ENCODE measurements at places on chromosomes 1 and 21. TPM values are rescaled to one million over a fixed set of nuclear protein-coding genes. Genes with fewer than 3 reads are reported as not detected.

- H3K4me1 ChIP-seq = no peaks in the 10 kb centered on the region
- no peak overlapping the region for H3K4me3 ChIP-seq
- no peak for DNase-seq
- no peaks in the 10 kb centered on the region for H3K36me3 ChIP-seq
- no peak overlapping the region for H3K27ac ChIP-seq
Observed at GRCh38 chr1:210901981-210902770, 231.8 kb downstream of the KCNH1 start.

DNA sequence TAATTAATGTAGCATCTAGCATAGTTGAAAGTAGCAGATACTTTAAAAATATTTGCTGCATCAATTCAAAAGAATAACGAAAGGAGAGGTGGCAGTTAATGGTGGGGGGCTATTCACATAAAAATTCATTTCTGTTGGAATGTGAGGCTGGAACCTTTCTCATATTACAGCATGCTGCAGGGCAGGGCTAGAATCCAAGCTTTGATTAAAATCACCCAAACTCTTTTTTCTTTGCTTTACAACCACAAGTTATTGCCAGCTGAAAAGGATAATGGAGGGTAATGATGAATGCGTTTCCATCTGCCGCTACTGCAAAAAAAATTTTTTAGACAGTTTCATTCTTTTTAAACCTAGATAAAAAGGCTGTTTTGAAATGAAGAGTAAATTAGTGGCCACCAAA lies 9.8 kb downstream of the DISP1 start:
- no peak for DNase-seq
- no peak overlapping the region for H3K4me3 ChIP-seq
- H3K27me3 ChIP-seq = no peaks in the 10 kb centered on the region
- H3K4me1 ChIP-seq = no peaks in the 10 kb centered on the region

GRCh38 chr1:223831755-223832636 lies 13.8 kb downstream of the TP53BP2 start:
- no peaks in the 10 kb centered on the region for H3K4me1 ChIP-seq
- H3K4me3 ChIP-seq = no peak overlapping the region
- H3K27ac ChIP-seq = peak overlapping the region; percentile 37

DNA sequence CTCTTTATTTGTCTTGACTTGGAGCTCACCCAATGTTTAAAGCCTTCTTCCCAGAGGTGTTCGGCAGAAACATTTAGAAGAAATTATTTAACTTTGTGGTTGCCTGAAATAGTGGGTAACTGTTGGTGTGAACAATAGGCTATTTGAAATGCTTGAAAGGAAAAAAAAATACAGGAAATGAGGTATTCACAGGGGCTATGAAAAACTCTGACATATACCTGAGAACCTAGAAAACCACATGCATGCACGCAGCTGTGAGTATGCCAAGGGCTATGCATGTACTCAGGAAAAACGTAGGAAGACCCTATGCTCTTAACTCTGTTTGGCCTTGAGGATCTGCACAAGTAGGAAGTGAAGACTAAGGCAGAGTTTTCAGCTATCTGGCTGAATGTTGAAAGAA lies 16.4 kb upstream of the RNF186 start:
- DNase-seq = no peak
- no peaks in the 10 kb centered on the region for H3K4me1 ChIP-seq
- no peak overlapping the region for H3K4me3 ChIP-seq
- H3K27me3 ChIP-seq = no peaks in the 10 kb centered on the region

GRCh38 chr1:184409011-184409410 lies 22.2 kb downstream of the C1orf21 start:
- no peaks in the 10 kb centered on the region for H3K36me3 ChIP-seq
- DNase-seq = no peak
- no peaks in the 10 kb centered on the region for H3K27me3 ChIP-seq

DNA sequence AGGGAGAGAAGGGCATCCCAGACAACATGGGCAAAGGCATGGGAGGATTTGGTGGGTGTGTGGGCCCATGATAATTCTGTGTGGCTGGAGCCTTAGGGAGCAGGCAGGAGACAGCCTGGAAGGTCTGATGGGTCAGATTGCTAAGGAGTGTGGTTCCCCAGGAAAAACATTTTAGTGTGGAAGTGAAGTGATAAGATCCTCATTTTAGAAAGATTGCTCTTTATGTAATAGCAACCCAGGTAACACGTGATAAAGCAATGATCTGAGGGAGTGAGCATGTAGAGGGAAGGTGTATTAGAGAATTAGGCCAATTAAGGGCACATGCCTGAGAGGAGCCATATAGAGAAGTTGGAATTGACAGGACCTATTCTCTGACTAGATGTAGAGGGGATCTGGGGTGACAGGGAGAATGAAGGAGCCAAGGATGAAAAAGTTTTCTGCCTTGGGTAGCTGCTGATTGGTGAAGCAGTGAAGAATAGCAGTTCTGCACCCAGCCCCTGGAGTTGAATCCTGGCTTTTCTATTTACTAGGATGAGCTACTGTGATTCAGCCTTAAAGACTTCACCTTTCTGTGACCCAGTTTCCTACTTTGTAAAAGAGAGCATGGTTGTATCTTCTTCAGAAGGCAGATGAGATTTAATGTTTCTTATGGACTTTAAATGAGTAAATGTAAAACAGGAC lies 18.7 kb upstream of the SLAMF6 start:
- H3K4me1 ChIP-seq = no peaks in the 10 kb centered on the region
- no peaks in the 10 kb centered on the region for H3K36me3 ChIP-seq
- H3K27ac ChIP-seq = no peak overlapping the region
- no peaks in the 10 kb centered on the region for H3K27me3 ChIP-seq
- no peak overlapping the region for H3K4me3 ChIP-seq
- DNase-seq = no peak

DNA sequence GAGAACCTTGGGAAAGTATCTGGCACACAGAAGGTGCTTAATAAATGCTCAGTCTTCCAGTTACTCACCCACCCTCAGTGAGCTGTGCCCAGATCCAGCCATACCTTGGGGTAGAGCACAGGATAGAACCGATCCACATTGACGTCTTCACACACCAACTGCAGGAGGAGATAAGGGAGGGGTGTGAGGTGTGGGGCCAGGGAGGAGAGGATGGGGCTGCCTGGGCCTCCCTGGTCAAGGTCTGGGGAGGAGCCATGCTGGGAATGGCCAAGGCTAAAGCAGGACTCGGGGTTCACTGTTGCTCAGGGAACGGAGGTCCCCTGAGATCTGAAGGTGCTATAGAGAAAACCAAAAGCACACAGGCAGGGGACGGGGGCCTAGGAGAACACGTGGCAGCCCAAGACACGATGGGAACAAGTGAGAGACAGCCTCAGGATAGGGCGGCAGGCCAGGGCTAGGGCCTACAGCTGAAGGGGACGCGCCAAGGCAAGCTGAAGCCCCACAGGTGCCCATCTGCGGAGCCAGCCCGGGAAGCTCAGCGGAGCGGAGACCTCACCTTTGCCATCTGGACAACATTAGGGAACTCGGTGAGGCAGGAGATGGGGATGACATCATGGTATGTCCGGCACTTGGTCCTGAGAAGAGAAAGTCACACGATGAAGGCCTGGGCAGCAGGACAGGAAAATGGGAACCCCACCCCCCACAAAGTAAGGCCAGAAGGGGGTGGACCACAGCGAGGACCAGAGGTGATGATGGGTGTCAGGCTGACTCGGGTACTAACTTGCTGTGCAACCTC lies 55.9 kb downstream of the RAP1GAP start:
- H3K27me3 ChIP-seq = no peaks in the 10 kb centered on the region
- no peak for DNase-seq
- no peak overlapping the region for H3K4me3 ChIP-seq
- no peaks in the 10 kb centered on the region for H3K4me1 ChIP-seq
- H3K36me3 ChIP-seq = no peaks in the 10 kb centered on the region
- no peak overlapping the region for H3K27ac ChIP-seq

- H3K4me3 ChIP-seq = no peak overlapping the region
- DNase-seq = no peak
- H3K36me3 ChIP-seq = no peaks in the 10 kb centered on the region
- H3K4me1 ChIP-seq = peaks cover 4% of the 10 kb centered on the region
Observed at GRCh38 chr21:29307718-29308455, 9.2 kb downstream of the BACH1 start.

DNA sequence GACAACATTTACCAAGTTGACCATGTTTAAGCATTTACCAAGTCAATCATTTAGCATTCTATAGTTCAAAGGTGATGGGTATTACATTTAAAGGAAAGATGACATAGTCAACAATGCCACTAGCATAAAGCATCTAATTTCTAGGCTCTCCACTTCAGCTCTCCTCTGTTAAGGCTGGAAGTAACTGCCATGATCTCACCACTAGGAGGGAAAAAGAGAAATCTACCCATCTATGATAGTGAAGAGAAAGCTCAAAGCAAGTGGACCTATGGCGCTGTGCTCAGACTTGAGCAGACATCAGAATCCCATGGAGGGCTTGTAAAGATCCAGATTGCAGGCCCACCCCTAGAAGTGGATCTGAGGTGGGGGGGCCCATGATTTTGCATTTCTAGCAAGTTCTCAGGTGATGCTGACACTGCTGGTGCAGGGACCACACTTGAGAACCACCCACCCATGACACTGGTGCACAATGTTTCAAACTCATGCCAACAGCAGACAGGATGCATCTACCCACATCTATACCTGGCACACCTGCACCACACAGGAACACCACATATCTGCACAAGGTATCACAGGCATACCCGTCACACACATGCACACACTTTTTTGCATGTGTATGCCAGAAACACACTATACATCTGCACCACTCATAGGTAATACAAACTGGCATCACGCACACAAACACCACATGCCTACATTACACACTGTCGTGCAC lies 392.9 kb upstream of the RUNX1 start:
- no peaks in the 10 kb centered on the region for H3K27me3 ChIP-seq
- no peak for DNase-seq
- H3K4me3 ChIP-seq = no peak overlapping the region

GRCh38 chr1:75396745-75397144 lies 214.2 kb downstream of the SLC44A5 start:
- no peaks in the 10 kb centered on the region for H3K36me3 ChIP-seq
- no peak overlapping the region for H3K4me3 ChIP-seq
- DNase-seq = no peak
- H3K4me1 ChIP-seq = no peaks in the 10 kb centered on the region
- H3K27me3 ChIP-seq = no peaks in the 10 kb centered on the region
- H3K27ac ChIP-seq = no peak overlapping the region

CASZ1 gene
- total RNA-seq = 96.9 TPM
